ENCODE measurements at places on chromosomes 5 and 9.
A peak's percentile ranks its signal among the peaks of the same experiment; 100 is the strongest.

DNA sequence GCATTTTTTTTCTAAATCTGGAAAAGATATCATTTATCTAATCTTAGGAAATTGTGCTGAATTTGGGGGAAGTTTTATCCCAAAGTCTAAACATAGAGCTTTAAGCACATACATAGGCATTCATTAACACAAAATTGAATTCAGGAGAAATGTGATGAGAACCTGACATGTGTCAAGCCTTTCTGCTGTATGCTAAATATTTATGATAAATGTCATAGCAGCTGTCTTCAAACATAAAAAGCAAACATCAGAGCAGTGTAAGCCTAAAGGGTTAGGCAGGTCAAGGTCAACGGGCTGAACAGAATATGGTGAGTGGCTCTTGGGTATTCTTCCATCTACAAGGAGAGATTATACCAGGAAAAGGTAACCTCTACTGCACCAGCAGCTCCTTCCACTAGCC lies 737.2 kb upstream of the ZNF608 start:
- no peak for DNase-seq
- H3K27ac ChIP-seq, result no peak overlapping the region
- H3K4me1 ChIP-seq, result peaks cover 13% of the 10 kb centered on the region
- no peaks in the 10 kb centered on the region for H3K36me3 ChIP-seq
- H3K4me3 ChIP-seq, result no peak overlapping the region

DNA sequence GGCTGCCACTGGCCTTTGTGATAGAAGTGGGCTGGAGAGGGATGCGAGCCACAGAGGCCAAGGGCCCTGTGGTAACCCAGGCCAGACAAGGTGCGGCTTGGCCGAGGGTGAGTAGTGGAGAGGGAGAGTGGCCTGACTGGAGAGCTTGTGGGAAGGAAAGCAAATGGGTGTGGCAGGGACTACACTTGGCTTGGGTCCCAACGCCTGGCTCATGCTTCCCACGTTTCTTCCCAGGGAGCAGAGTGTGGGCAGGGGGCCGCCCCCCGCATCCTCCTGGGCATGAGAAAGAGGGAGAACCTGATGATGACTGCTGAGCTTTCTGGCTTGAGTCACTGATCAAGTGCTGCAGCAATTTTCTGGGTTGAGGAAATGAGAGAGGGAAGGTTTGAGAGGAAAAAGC lies 95.7 kb downstream of the ANKH start:
- peaks cover 8% of the 10 kb centered on the region for H3K4me1 ChIP-seq
- DNase-seq, result no peak
- no peaks in the 10 kb centered on the region for H3K27me3 ChIP-seq

GRCh38 chr9:4774209-4774608 lies 18.5 kb upstream of the RCL1 start:
- no peak for DNase-seq
- H3K27ac ChIP-seq, result no peak overlapping the region

- peaks cover 2% of the 10 kb centered on the region for H3K4me1 ChIP-seq
- DNase-seq, result no peak
- H3K36me3 ChIP-seq, result no peaks in the 10 kb centered on the region
- H3K27me3 ChIP-seq, result no peaks in the 10 kb centered on the region
Observed at GRCh38 chr5:159552751-159553150, 222.5 kb upstream of the IL12B start.

- H3K4me3 ChIP-seq, result no peak overlapping the region
- DNase-seq, result no peak
- H3K27me3 ChIP-seq, result no peaks in the 10 kb centered on the region
- no peaks in the 10 kb centered on the region for H3K4me1 ChIP-seq
- H3K27ac ChIP-seq, result no peak overlapping the region
Observed at GRCh38 chr5:54415147-54415546, 40.4 kb upstream of the HSPB3 start.

- no peaks in the 10 kb centered on the region for H3K36me3 ChIP-seq
- H3K27me3 ChIP-seq, result no peaks in the 10 kb centered on the region
- peak; percentile 74 for DNase-seq
Observed at GRCh38 chr5:101678481-101679193, 617.4 kb downstream of the SLCO4C1 start.
